ENCODE measurements at places on chromosomes 7 and 10.
A peak's percentile ranks its signal among the peaks of the same experiment; 100 is the strongest.

DNA sequence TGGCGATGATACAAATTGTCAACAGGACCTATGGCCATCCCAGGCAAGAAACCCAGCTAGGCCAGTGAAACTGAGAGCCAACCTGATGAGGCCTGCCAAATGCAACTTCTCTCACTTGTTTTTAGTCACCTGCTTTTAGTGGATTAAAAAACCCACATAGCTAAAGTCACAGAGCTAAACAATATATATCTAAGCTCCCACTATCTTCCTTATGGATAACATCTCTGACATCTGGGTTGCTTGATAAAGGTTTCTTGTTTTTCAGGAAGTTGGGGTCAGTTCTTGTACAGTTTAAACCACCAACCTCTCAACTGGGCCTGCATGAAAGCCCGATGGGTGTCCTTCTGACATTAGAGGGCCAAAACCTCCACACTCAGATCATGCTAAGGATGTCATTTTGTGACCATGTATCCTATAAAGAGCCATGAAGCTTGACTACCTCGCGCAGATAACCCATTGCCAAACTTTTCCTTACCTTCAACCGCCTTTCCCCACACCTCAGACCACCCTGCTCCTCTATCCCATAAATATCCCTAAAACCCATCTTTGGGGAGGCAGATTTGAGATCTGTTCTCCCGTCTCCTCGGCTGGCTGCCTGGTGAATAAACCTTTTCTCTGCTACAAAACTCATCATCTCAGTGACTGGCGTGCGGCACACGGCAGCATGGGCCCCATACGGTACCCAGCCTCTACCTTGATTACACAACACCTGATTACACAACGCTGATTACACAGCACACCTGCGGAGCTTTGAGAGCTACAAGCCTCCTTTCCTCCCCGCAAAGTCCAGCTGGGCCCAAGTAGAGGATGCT is 797 bp upstream of the STMP1 start:
- no peak for DNase-seq

GRCh38 chr10:61964949-61965702 is 63.6 kb downstream of the ARID5B start:
- no peak for DNase-seq

GRCh38 chr7:55019691-55020465 is 1.1 kb downstream of the EGFR start:
- no peak for DNase-seq

DNA sequence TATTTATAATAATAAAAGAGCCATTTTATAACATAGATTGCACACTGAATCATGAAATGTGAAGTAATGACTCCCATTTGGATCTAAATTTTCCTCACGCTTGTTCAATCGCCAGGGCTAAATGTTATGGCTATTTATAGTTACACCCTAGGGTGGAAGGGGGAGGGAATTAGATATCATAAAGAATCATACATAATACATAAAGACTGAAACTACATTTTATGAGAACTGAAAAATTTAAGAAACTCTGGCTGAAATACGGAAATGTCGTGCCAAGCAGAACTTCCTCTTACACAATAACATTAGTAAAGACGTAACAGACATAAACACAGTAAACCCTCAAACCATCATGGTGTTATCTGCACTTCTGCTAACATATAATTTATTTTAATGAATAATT is 327.5 kb upstream of the PHF14 start:
- no peak for DNase-seq

GRCh38 chr7:39709768-39710311 is 86.5 kb downstream of the RALA start:
- peak; percentile 13 for DNase-seq

- DNase-seq: no peak
These were observed 91.7 kb upstream of the HPS1 start for GRCh38 chr10:98538472-98538871.

GRCh38 chr7:21526007-21526406 is 16.8 kb upstream of the DNAH11 start:
- no peak for DNase-seq

DNA sequence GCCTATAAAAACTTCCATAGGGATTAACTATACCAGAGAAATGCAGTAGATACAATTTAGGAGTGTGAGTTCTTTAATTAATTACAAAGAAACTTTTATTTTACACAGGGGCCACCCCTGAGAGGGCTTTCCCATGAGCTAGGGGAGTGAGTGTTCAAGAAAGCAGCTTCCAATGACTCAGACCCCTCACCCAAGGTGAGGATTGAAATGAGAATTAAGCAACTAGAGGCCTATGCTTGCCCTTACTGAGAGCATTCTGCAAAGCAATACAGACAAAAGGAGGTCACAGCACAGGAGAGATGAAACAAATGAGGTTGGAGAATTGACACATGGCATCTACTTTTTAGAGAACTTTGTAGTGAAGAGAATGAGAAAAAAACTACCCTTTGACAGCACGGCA is 301.8 kb downstream of the WDR11 start:
- DNase-seq: no peak

DNA sequence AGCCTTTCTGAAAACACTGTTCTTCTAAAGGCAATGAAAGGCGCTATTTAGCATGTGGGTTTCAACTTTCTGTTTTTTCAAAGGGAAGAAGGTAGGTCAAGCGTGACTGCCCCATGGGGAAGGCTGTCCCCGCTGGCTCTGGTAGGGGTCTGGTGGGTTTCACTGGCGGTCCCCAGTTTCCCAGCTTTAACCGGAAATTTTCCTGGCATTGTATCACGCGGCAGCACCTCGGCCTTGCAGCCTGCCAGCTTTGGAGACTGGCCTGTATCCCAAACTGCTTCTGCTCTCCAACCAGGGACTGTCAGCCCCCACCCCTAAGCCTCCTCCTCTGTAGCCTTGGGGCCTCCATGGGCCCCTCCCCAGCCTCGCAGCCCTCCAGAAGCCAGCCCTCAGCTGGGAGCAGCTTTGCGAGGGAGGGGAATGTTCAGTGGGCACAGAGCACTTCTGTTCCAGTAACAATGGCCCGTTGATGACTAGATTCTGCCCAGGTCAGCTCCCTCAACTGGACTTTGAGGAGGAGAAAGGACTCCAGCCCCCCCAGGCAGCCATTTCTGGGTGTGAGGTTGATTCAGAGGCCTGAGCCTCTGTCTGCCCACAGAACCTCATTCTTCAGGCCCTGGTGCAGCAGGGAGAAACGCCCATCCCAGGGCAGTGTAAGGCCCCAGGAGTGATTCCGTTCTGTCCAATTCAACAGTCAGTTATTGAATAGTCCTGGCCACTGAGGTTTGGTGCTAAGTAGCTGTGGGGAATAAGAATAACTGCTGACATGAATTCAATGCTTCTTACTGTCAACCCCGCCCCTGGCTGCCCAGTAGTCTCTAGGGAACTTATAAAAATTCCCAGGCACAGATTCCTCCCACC is 17.1 kb downstream of the CHST3 start:
- peak; percentile 44 for DNase-seq

GRCh38 chr7:134692344-134692705 is 45.7 kb downstream of the BPGM start:
- DNase-seq: no peak

- DNase-seq: no peak
These were observed 50.0 kb downstream of the ABCC2 start for GRCh38 chr10:99832439-99832838.

- DNase-seq: no peak
These were observed 38.9 kb downstream of the SH3PXD2A start for GRCh38 chr10:103816431-103816830.

GRCh38 chr10:63588436-63589167 is 67.4 kb downstream of the REEP3 start:
- DNase-seq: no peak

GRCh38 chr7:51451751-51452476 is 135.3 kb upstream of the COBL start:
- no peak for DNase-seq

- no peak for DNase-seq
These were observed 5.2 kb upstream of the ZNF22 start for GRCh38 chr10:44995581-44995913.

- DNase-seq: no peak
These were observed 127.4 kb upstream of the KMT2E start for GRCh38 chr7:104886651-104887050.

DNA sequence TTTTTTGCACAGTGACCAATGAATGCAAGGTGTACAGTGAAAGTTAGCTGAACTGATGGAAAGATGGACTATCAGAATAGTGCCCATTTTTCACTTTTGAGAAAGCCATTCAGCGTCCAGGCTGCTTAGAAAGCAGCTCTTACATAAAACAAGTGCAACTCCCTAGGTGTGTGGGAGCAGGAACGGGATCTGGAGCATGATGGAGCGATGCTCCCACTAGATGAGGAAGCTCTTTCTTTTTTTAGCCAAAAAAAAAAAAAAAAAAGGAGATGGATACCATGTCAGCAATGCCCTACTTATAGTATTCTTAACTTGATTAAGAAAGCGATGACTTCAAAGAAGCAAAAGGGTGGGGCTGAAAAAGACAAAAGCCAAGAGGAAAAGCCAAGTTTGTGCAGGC is 925.5 kb downstream of the GATA3 start:
- no peak for DNase-seq

GRCh38 chr7:3272691-3273141 is 28.3 kb upstream of the SDK1 start:
- no peak for DNase-seq

- no peak for DNase-seq
These were observed 798.0 kb upstream of the AUTS2 start for GRCh38 chr7:68800316-68800715.

DNA sequence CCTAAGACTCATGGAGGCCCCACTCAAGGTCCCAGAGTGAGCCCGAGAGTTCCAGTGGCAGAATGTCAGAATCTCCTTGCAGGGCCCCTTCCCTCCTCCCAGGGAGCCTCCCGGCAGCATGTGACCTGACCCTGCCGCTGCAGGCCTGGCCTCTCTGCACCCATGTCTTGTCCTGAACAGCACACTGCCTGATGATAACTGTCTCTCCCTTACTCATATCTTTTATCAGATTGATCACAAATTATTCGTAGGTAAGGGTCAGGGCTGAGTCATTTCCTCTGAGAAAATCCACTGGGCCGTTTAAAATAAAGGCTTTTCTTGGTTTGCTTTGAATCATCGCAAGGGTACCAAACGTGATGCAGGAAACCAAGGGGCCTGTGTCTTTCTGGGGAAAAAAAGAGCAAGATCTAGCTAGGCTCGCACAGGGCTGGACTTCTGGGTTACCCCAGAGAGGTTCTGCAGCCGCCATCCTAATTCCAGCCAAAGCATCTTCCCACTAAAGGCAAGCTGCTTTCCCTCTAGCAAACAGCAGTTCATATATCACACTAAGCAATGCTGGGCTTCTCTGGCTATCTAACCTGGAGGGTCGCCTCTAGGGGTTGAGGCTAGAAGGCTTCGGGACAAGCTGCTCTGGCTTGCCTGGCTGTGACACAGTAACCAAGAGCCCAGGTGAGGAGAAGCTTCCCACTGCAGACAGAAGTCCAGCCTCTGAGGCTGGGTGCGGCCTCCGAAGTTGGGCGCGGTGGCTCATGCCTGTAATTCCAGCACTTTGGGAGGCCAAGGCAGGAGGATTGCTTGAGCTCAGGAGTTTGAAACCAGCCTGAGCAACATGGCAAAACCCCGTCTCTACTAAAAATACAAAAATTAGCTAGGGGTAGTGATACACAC is 104.9 kb downstream of the SPDYE5 start:
- peak; percentile 30 for DNase-seq

DNA sequence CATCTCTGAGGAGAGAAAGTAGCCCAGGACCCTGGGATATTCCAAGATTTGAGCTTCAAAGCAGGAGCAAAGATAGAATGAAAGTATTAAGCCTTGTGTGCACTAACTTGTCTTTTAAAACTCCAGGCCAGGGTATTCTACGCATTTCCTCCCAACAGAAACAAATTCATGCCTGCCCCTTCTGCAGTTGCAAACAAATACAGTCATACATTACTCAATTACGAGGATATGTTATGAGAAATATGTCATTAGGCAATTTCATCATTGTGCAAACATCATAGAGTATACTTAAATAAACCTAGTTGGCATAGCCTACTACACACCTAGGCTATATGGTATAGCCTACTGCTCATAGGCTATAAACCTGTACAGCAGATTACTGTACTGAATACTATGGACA is 154.5 kb upstream of the KIAA1217 start:
- no peak for DNase-seq

- no peak for DNase-seq
These were observed 16.9 kb downstream of the MEOX2 start for GRCh38 chr7:15669443-15670090.

GRCh38 chr10:114720685-114721278 is 62.7 kb upstream of the ABLIM1 start:
- DNase-seq: no peak

DNA sequence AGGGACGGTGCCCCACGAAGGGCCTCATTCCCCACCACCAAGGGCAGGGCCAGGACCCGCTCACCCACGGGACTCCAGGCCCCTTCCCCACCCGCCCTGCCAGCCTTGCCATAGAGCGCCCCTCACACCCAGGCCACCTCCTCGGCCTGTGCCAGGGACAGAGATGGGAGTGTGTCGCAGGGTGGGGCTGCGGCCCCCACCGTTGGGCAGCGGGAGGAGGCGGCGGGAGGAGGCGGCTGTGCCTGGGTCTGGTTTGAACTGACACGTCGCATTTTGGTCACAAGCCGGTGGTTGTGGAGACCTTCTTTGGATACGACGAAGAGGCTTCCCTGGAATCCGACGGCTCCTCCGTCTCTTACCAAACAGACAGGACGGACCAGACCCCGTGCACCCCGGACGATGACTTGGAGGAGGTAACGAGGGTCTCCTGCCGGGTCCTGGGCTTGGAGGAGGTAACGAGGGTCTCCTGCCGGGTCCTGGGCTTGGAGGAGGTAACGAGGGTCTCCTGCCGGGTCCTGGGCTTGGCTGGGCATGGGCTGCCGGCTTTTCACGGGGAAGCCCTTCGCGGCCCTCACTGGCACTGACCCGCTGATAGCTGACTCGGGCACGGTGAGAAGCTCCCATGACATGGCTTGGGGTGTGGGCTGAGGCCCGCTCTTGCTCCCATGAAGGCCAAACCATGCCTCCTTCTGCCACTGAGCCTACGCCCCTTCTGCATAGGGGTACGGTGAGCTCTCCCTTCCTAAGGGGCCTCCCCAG is 46.4 kb upstream of the DPYSL4 start:
- no peak for DNase-seq

GRCh38 chr10:103763374-103764202 is 91.8 kb downstream of the SH3PXD2A start:
- no peak for DNase-seq

DNA sequence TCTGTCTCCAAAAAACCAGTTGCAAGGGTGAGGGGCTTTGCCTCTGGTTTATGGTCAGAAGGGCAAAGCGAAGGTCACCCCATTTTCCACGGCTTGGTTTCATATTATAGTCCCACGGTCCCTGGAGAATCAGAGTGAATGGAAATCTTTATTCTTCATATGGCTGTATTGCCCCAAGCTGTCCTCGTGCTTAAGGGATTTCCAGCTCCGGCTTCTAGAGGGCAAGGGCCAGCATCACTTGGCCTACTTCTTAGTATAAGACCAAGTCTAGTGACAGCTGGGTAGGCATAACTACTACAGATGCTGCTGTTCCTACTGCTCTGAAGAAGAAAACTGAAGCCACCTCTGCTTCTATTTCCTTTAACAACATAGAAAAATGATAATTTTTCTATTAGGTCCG is 63.2 kb downstream of the PARP12 start:
- no peak for DNase-seq

DNA sequence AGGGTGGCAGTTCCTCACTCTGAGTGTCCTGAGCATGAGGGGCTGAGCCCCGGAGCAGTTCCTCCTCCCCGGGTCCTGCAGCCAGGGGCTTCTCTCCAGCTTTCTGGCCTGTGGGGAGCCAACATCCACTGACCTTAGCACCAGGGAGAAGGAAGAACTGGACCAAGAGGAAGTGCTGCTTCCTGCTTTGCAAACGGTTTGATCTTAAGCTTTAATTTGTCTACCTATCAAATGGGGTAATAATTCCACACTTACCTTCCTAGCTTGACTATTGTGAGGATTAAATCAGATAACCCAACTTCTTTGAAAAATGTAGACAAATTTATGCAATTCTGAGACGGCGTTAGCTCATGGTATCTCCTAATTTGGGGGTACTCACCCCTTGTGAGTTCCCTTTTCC is 2.0 kb downstream of the NOBOX start:
- no peak for DNase-seq
